Stimulated activated CD4-positive, alpha-beta T cell treated with anti-CD3 and anti-CD28 coated beads, Interleukin-1b, Interleukin-23, amount 100 ng/mL, for 1 hour (primary cell): ENCODE measurements at places on chromosomes 3 and 15.

- no peak for DNase-seq
Observed at GRCh38 chr15:95261968-95262367, 1030.6 kb downstream of the MCTP2 start.

- no peak for DNase-seq
Observed at GRCh38 chr3:142651711-142652110, 55.5 kb downstream of the PLS1 start.

DNA sequence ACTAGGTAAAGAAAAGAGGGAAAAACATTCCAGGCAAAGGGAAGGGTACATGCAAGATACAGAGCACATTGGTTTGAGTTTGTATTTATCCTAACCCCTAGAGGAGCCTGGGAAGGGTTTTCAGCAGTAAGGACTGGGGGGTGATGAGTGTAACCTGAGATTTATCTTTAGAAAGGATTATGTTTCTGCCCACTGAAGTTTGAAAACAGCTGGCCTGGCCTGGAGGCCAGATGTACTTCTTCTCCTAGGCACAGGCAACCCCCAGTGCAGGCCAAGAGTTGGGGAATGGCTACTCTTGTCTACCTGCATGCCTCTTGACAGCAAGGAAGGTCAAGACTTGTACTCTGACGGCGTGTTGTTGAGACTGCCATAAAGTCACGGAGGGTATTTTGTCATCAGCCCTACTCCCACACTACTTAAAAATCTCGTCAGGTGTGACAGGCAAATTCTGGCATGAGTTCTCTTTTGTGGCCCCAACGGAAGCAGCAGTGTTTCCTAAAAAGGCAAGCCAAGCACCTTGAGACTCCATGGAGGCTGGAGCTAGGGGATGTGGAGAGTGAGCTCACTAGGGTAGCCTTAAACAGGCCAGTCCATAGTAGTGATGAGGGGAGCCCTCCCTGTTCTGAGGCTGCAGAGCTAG, 241.5 kb upstream of the WNT5A start:
- no peak for DNase-seq

DNA sequence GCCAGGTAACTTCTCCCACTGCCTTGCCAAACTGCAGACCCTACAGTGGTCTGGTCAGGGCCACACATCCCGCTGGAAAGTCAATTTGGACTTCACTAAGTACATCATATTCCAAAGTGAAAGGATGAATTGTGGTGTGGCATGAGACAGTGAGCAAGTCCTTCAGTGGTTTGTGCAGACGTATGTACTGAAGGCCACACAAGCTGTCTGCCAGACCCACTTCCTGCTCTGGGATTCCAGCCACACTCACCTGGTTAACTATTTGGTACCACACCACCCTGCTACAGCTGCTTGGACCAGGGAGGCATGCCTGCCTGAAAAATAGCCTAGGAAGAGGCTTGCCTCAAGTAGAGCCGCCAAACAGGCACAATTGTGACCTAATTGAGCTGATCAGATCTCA, 94.1 kb upstream of the STRIT1 start:
- DNase-seq: no peak

GRCh38 chr3:47370887-47371697, 9.7 kb upstream of the PTPN23 start:
- DNase-seq: no peak

- DNase-seq: no peak
Observed at GRCh38 chr3:51718547-51719409, 11.9 kb downstream of the GRM2 start.

GRCh38 chr15:77493324-77493907, 72.7 kb downstream of the HMG20A start:
- no peak for DNase-seq

- no peak for DNase-seq
Observed at GRCh38 chr3:34312684-34313083, 514.3 kb downstream of the PDCD6IP start.

- no peak for DNase-seq
Observed at GRCh38 chr3:179772297-179772696, 119.5 kb downstream of the USP13 start.

DNA sequence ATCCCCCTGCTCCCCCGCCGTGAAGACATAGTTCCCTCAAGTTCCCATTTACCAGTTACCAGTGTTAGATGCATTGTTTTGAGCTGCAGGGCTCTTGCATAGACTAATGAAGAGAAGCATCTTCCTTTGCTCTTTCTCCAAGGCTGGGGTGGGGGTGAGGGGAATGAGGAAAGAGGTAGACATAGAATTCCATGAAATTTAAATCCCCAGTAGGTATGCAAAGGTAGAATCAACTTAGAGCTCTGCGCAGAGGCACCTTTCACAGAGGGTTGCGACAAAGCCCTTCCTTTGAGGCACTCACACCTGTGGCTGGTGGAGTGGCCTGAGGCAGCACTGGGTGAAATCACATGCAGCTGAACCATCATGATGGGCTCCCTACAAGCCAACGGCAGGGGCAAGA, 101.3 kb downstream of the WDR76 start:
- no peak for DNase-seq
